Activated CD8-positive, alpha-beta T cell treated with anti-CD3 and anti-CD28 coated beads for 36 hours (primary cell): ENCODE measurements at places on chromosomes 2 and 18.
A peak's percentile ranks its signal among the peaks of the same experiment; 100 is the strongest.

- no peaks in the 10 kb centered on the region for H3K27me3 ChIP-seq
- H3K36me3 ChIP-seq: no peaks in the 10 kb centered on the region
- H3K4me1 ChIP-seq: no peaks in the 10 kb centered on the region
- no peak for DNase-seq
- H3K4me3 ChIP-seq: no peak overlapping the region
Measured at GRCh38 chr18:30763902-30764350, 278.6 kb downstream of the DSC3 start.

GRCh38 chr18:37055137-37055802 is 226.3 kb downstream of the KIAA1328 start:
- no peak for DNase-seq
- H3K27me3 ChIP-seq: no peaks in the 10 kb centered on the region

DNA sequence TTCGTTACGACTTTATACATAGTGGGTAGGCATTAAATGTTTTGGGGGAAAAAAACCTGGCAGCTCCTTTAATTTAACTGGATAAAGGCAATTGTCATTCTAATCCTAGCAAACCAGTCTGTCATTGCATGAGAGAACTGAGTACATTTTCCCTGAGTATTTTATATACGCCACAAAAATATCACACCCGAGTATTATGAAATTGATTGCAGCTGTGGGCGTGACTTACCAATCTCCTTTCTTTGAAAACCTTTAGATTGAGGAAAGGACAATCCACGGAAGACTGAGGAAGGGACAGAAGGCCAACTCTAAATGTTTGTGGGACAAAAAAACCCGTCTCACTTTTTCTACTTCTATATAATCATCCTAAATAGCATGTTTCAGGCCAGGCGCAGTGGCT is 9.0 kb downstream of the TM4SF20 start:
- H3K4me3 ChIP-seq: no peak overlapping the region
- no peaks in the 10 kb centered on the region for H3K36me3 ChIP-seq
- H3K27ac ChIP-seq: no peak overlapping the region
- no peaks in the 10 kb centered on the region for H3K27me3 ChIP-seq
- DNase-seq: no peak
- peaks cover 12% of the 10 kb centered on the region for H3K4me1 ChIP-seq

DNA sequence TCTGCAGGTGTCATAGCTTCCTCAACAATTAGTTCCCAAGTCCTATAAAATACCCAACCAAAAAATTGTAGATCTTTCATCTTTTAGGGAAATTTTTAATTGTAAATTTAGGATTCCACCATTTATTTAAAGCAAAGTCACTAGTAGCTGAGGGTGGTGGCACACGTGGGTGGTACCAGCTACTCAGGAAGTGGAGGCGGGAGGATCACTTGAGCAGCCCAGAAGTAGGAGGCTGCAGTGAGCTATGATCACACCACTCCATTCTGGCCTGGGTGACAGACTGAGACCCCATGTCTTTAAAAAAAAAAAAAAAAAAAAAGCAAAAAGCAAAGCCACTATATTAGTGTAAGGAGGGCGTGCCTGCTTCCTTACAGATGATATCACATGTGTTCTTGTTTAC is 60.3 kb upstream of the GREB1L start:
- H3K4me1 ChIP-seq: peaks cover 9% of the 10 kb centered on the region
- peak; percentile 16 for DNase-seq
- no peak overlapping the region for H3K27ac ChIP-seq
- no peak overlapping the region for H3K4me3 ChIP-seq

DNA sequence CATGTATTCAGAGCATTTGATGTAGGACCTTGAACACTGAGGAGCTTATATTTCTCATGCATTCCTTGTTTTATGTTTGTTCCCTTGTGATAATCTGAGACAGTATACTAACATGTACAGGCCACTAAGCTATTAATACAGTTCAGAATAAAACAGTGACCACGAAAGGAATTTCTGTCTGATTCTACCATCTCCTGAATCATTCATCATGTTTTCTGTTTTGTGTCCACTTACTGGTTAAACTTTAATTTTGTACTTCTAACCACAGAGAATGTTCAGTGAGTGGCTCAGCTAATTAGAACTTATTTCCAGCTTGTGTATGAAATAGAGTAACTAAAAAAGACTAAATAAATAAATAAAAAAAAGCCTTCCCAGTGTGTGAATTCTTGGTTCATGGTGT is 110.4 kb downstream of the LRP1B start:
- no peak for DNase-seq
- no peaks in the 10 kb centered on the region for H3K27me3 ChIP-seq
- H3K4me1 ChIP-seq: no peaks in the 10 kb centered on the region
- no peak overlapping the region for H3K4me3 ChIP-seq

DNA sequence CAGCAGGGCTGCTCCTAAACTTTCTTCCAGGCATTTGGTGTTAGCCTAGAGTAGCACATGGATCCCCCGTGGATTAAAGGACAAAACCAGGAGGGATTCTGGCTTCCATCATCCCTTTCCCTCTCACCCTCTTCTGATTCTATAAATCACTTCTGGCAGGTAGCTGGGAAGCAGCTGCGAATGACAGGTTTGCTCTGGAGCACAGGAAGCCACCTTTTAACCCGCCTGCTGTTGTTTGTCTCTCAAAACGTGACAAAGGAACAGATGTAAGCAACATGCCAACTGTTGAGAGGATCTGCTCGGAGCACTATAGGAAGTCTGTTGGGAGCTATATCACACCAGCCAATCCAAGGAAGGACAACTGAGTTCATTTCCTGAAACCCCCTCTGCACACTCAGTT is 101.9 kb downstream of the ACTR2 start:
- no peaks in the 10 kb centered on the region for H3K27me3 ChIP-seq
- no peak for DNase-seq
- H3K4me1 ChIP-seq: no peaks in the 10 kb centered on the region
- no peaks in the 10 kb centered on the region for H3K36me3 ChIP-seq

DNA sequence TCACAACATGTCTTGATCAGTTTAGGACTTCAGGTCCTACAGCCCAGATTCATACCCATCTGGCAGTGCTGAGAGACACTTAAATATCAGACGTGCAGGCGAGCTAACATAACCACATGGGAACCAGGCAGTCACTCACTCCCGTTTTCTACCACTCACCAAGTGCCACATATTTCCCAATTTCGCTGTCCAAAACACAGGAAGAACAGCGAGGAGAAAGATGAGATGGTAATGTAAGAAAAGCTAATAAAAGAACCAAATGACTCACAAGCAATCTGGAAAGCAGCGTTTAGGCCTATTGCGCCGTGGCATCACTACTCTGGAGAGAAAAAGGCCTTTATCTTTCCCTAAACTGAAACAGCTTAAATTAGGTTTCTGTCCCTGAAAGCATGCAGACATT is 647.8 kb upstream of the SLC39A10 start:
- no peaks in the 10 kb centered on the region for H3K36me3 ChIP-seq
- H3K4me3 ChIP-seq: no peak overlapping the region
- DNase-seq: no peak
- H3K27me3 ChIP-seq: peaks cover 1% of the 10 kb centered on the region
- no peaks in the 10 kb centered on the region for H3K4me1 ChIP-seq

GRCh38 chr2:164754157-164755093 is 87.2 kb downstream of the COBLL1 start:
- H3K27ac ChIP-seq: no peak overlapping the region
- no peak overlapping the region for H3K4me3 ChIP-seq
- no peaks in the 10 kb centered on the region for H3K4me1 ChIP-seq
- H3K36me3 ChIP-seq: no peaks in the 10 kb centered on the region
- no peaks in the 10 kb centered on the region for H3K27me3 ChIP-seq

DNA sequence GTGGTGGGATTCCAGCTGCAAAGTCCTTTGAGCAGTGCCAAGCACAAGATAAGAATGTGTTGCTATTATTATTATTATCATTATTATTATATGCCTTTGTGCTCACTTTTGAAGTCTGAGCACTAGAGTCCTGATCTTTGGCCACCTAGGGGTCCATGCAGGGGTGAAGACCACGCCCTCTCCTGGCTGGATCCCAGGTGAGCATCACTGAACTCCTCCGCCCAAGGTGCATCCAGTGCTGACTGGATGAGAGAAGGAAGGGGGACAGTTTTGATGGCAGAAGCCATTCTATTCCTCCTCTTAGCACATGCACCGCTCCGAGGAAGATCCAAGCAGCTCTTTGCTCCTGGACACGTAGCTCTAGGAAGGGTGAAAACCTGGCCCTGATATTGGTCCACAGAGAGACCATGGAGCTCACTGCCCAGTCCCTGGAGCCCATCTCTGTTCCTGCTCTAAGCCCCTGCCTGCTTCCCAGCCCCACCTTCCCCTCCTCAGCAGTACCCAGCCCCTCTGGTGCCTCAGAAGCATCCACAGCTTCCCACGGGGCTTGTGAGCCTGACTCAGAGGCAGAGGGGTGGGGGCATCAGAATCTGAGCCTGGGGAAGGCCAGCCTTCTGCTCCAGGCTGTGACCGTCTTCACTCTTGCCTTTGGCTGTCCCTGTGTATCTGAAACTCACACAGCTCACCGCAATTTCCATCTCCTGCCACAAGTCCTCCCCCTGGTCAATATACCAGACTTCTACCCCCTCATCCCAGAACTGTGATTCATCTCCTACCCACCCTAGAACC is 45.4 kb downstream of the MCFD2 start:
- H3K4me3 ChIP-seq: no peak overlapping the region
- peaks cover 7% of the 10 kb centered on the region for H3K4me1 ChIP-seq
- peaks cover 4% of the 10 kb centered on the region for H3K27me3 ChIP-seq
- no peak overlapping the region for H3K27ac ChIP-seq

DNA sequence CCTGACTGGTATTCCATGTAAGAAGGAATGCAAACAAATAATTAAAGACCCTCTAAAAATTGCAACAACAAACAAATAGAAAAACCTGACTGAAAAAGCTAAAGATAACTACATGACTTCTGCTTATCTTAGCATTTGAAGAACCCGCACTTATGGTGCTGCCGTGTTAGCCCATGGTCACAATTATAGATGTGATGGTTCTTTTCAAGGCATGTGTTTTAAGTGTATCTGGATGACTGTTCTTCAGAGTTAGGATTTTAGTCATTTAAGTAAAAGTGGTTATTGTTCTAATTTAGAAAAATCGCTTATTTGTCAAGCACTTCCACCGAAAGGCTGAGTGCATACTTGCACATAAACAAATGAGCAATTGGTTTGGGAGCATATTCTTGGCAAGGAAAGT is 77.3 kb downstream of the CPS1 start:
- no peak overlapping the region for H3K4me3 ChIP-seq
- DNase-seq: no peak
- no peaks in the 10 kb centered on the region for H3K36me3 ChIP-seq
- H3K27ac ChIP-seq: no peak overlapping the region
- no peaks in the 10 kb centered on the region for H3K27me3 ChIP-seq

DNA sequence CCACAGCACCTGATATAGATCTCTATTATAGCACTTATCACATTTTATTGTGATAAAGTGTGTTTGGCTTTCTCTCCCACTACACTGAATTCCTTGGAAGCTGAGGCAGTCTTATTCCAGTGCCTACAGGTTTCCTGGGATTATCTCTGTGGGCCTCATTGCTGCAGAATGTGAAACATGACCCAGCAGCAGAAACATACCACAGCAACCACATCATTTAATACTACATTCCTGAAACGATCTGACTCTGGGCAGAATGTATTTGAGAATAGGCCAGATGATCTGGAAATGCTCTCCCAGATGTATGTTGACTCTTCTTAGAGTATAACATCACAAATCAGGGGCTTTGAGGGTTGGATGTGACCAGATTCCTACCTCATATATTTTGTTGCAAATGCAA is 323.5 kb upstream of the TANK start:
- no peaks in the 10 kb centered on the region for H3K36me3 ChIP-seq
- no peaks in the 10 kb centered on the region for H3K4me1 ChIP-seq
- no peak for DNase-seq
- peaks cover 7% of the 10 kb centered on the region for H3K27me3 ChIP-seq

DNA sequence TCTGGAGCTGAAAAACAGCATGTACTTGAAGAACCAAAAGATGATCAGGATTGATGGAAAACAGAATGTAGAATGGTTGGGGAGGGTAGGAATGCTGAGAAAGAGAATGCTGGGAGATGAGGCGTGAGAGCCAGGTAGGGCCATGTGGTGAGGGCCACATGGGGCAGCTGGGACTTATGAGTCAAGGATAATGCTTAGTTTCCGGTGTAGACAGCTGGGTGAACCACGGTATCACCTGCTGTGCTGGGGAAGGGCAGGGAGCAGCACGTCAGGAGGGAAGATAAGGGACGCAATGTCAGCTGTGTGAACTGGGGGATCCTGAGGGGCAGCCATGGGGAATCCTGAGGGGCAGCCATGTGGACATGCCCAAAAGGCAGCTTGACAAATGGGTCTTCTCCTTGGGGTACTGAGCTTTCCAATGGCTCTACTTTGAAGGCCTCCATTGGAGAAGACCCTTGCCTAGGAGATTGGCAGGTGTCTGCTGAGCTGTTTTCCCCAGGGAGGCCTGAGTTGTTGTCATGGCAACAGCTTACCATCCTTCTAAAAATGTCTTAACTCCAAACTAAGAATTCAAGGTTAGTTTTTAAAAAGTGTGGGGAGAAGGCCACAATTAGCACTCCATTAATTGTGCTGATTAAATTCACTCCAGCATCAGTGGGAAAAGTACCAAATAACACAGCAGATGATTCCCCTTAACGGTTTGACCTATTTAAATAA is 51.1 kb downstream of the MTHFD2 start:
- no peak overlapping the region for H3K27ac ChIP-seq
- H3K36me3 ChIP-seq: no peaks in the 10 kb centered on the region
- no peak for DNase-seq
- H3K4me1 ChIP-seq: no peaks in the 10 kb centered on the region

- H3K4me1 ChIP-seq: no peaks in the 10 kb centered on the region
- H3K27ac ChIP-seq: no peak overlapping the region
- H3K27me3 ChIP-seq: no peaks in the 10 kb centered on the region
Measured at GRCh38 chr2:15780234-15780633, 160.1 kb upstream of the MYCN start.

DNA sequence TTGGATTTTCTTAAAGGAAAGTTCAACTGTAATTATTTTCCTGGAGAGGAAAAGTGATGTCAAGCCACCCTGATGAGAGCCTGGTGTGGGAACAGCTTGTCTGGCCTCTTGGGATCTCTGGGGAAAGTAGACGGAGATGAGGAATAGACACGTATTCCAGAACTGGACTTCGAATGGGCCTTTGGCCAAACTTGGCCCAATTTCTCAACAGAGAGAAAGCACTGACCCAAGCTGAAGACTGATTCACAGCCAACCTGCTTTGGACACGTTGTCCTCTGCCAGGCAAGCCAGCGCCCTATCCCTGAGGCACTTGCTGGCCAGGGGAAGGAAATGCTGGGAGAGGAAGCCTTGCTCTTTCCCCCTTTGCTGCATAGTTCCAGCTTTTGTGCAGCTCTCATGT is 70.8 kb upstream of the CTAGE1 start:
- DNase-seq: no peak
- H3K4me1 ChIP-seq: no peaks in the 10 kb centered on the region
- no peak overlapping the region for H3K4me3 ChIP-seq
- H3K36me3 ChIP-seq: no peaks in the 10 kb centered on the region
- no peak overlapping the region for H3K27ac ChIP-seq

DNA sequence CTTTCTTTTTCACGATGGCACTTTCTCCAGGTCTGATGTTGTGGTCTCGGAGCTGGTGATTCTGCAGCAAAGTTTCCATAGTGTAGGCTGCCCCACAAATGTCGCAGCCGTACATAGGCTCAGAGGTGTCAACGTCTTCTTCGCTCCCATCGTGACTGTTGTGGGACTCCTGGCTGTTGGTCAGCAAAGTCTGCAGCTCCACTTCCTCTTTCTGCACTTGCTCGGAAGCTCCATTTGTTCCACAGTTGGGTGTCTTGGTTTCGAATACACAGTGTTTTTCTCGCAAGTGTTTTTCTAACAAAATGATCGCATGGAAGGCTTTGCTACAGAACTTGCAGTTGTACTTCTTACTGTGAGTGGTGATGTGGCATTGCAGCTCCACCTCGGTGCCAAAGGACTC is 126.8 kb downstream of the ZNF521 start:
- no peaks in the 10 kb centered on the region for H3K4me1 ChIP-seq
- H3K27me3 ChIP-seq: no peaks in the 10 kb centered on the region
- H3K27ac ChIP-seq: no peak overlapping the region
